ENCODE measurements at places on chromosomes 6 and 20. TPM values are rescaled to one million over a fixed set of nuclear protein-coding genes. Genes with fewer than 3 reads are reported as not detected.

The POU5F1 gene
- 1.6 TPM for polyA plus RNA-seq

The MUC22 gene
- not detected for polyA plus RNA-seq

The NMBR gene
- not detected for polyA plus RNA-seq

The ZNF341 gene
- 3.2 TPM for polyA plus RNA-seq

The WFDC12 gene
- 1.8 TPM for polyA plus RNA-seq

The LCA5 gene
- 1.6 TPM for polyA plus RNA-seq

GRCh38 chr20:21324126-21324525 is 21.0 kb downstream of the XRN2 start:
- peaks cover 20% of the 10 kb centered on the region for H3K4me1 ChIP-seq
- DNase-seq = no peak
- H3K27ac ChIP-seq = peak overlapping the region; percentile 37
- no peaks in the 10 kb centered on the region for H3K27me3 ChIP-seq

- H3K4me1 ChIP-seq = peaks cover 13% of the 10 kb centered on the region
- H3K27ac ChIP-seq = no peak overlapping the region
- H3K36me3 ChIP-seq = peaks cover 6% of the 10 kb centered on the region
- no peak overlapping the region for H3K4me3 ChIP-seq
- DNase-seq = no peak
- no peaks in the 10 kb centered on the region for H3K27me3 ChIP-seq
Measured at GRCh38 chr6:111269401-111269970, 182.2 kb downstream of the SLC16A10 start.

DNA sequence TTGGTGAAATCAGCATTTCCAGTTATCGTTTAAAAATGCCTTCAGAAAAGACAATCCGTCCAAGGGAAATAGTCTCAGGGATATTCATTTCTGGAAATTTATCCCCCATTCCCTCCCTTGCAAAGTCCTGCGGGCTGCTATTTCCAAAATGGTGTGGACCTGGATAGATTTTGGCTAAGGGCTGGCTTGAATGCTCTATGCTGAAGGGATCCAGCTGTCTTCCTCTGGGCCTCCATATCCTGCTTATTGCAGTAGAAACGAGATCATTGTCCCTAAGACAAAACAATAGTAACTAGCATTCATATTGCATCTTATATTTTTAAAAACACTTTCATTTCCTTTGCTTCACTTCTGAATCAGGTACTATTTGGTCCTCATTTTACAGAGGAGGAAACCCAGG is 129.9 kb downstream of the ANKRD60 start:
- no peak overlapping the region for H3K27ac ChIP-seq
- H3K4me1 ChIP-seq = peaks cover 20% of the 10 kb centered on the region
- H3K4me3 ChIP-seq = no peak overlapping the region
- H3K27me3 ChIP-seq = peaks cover 41% of the 10 kb centered on the region

- H3K4me1 ChIP-seq = peaks cover 22% of the 10 kb centered on the region
- H3K27me3 ChIP-seq = no peaks in the 10 kb centered on the region
- H3K36me3 ChIP-seq = no peaks in the 10 kb centered on the region
Measured at GRCh38 chr6:124927806-124928205, 34.4 kb upstream of the RNF217 start.

- no peaks in the 10 kb centered on the region for H3K27me3 ChIP-seq
- H3K36me3 ChIP-seq = peaks cover 20% of the 10 kb centered on the region
- H3K4me1 ChIP-seq = peaks cover 16% of the 10 kb centered on the region
- no peak overlapping the region for H3K4me3 ChIP-seq
- H3K27ac ChIP-seq = peak overlapping the region; percentile 54
Measured at GRCh38 chr6:167892835-167893815, 66.4 kb downstream of the AFDN start.

DNA sequence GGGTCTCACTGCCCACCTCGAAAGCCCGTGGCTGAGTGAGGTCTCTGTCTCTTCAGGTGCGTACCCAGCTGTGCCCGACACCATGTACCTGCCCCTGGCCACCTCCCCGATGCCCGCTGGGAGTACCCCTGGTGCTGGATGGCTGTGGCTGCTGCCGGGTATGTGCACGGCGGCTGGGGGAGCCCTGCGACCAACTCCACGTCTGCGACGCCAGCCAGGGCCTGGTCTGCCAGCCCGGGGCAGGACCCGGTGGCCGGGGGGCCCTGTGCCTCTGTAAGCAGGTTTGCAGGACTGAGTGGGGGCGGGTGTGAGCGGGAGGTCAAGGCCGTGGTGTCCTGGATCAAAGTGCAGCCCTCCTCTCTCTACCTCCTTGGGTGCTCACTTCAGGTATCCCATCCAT is 4.7 kb downstream of the CCN5 start:
- no peak overlapping the region for H3K4me3 ChIP-seq
- no peaks in the 10 kb centered on the region for H3K36me3 ChIP-seq
- no peaks in the 10 kb centered on the region for H3K27me3 ChIP-seq
- peaks cover 33% of the 10 kb centered on the region for H3K4me1 ChIP-seq

DNA sequence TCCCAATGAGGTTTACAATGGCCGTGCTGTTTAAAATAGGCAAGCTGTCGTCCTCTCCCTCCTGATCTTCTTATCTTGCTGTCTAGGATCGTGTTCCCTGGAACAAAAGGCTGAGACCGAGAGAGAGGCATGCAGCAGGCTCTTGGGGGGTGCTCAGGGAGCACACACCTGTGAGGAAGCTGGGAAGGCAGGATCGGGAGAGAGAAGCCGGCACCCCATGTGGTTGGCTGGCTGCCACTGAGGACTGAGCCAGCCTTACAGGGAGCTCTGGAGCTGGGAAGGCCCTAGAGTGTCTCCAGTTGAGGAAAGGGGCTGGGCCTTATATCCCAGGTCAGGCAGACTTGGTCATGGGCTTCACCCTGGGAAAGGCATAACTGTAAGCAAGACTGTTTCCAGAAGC is 184.2 kb downstream of the LY86 start:
- no peaks in the 10 kb centered on the region for H3K36me3 ChIP-seq
- H3K27ac ChIP-seq = no peak overlapping the region
- no peaks in the 10 kb centered on the region for H3K27me3 ChIP-seq
- no peak for DNase-seq

DNA sequence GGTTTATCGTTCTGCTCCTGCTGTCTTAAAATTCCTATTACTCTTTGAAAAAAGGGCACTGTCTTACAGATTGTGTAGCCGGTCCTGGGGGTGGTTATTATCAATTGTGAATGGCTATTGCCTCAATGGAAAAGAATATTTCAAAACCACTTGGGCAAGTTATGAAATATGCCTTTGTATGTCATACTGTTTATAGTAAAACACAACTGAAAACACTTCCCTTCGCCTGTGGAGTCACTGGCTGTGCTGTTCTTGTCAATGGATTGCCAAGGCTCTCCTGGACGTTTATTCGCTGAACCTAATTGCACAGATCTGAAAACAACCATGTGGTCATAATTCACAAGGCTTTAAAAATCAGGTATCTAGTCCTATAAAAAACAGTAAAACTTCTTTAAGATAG is 47.8 kb upstream of the TAGAP start:
- no peak overlapping the region for H3K4me3 ChIP-seq
- H3K36me3 ChIP-seq = no peaks in the 10 kb centered on the region
- no peak for DNase-seq
- no peak overlapping the region for H3K27ac ChIP-seq
- no peaks in the 10 kb centered on the region for H3K27me3 ChIP-seq

- DNase-seq = no peak
- H3K4me3 ChIP-seq = no peak overlapping the region
- no peaks in the 10 kb centered on the region for H3K27me3 ChIP-seq
- H3K4me1 ChIP-seq = no peaks in the 10 kb centered on the region
- no peaks in the 10 kb centered on the region for H3K36me3 ChIP-seq
- H3K27ac ChIP-seq = no peak overlapping the region
Measured at GRCh38 chr6:131635384-131636340, 1.4 kb upstream of the ENPP3 start.

DNA sequence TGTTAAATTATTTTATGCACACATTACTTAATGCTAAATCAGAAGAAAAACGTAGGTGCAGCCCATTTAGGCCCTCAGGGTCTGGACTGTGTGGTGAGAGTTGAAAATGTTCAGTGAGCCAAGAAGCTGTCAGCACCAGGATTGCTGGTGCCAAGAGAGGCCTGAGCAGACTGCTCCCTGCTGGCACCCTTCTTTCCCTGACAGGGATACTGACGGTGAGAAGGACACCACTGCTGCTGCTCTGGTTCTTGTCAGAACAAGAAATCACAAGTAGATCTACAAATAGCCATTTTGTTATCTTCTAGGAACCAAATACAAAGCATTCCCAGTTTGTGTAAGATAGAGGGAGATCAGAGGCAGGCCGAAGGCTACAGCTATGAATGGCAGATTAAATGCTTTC is 48.7 kb upstream of the CRISP1 start:
- H3K27me3 ChIP-seq = no peaks in the 10 kb centered on the region
- no peaks in the 10 kb centered on the region for H3K4me1 ChIP-seq
- DNase-seq = no peak
- H3K4me3 ChIP-seq = no peak overlapping the region
- no peak overlapping the region for H3K27ac ChIP-seq
- no peaks in the 10 kb centered on the region for H3K36me3 ChIP-seq

- H3K4me1 ChIP-seq = no peaks in the 10 kb centered on the region
- H3K36me3 ChIP-seq = no peaks in the 10 kb centered on the region
- H3K27me3 ChIP-seq = no peaks in the 10 kb centered on the region
- no peak for DNase-seq
Measured at GRCh38 chr6:21138336-21139069, 455.0 kb upstream of the SOX4 start.

- H3K4me1 ChIP-seq = peaks cover 13% of the 10 kb centered on the region
- H3K4me3 ChIP-seq = peak overlapping the region; percentile 36
- H3K27me3 ChIP-seq = no peaks in the 10 kb centered on the region
- DNase-seq = no peak
- no peaks in the 10 kb centered on the region for H3K36me3 ChIP-seq
Measured at GRCh38 chr6:78492351-78493017, 374.9 kb upstream of the IRAK1BP1 start.
